ENCODE measurements at places on chromosomes 2 and 18. TPM values are rescaled to one million over a fixed set of nuclear protein-coding genes. Genes with fewer than 3 reads are reported as not detected.

CRACDL gene
- 0.16 TPM for polyA plus RNA-seq

PFN4 gene
- not detected for polyA plus RNA-seq

XIRP2 gene
- 0.31 TPM for polyA plus RNA-seq

PCARE gene
- polyA plus RNA-seq, result not detected

ABCG5 gene
- 0.14 TPM for polyA plus RNA-seq

BCL2 gene
- polyA plus RNA-seq, result 1.1 TPM
